Occipital lobe (tissue), 3 donors: ENCODE measurements at places on chromosomes 13 and 19.

DNA sequence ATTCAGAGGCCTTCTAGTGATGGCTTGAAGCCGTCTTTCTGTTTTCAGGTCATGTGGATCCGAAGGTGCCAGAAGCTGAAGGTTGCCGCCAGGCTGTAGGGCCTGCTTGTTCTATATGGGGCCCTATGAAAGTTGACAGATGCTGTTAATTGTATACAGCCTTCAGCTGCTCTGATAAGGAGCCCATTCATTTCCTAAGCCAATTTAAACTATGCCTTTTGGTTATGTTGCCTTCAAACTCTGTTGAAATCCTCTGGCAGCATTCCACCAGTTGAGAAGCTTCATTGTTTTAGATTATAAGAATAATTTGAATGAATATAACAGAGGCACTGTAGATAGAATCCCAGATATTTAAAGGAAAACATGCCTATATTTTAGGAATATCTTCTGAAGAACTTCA, 34.4 kb downstream of the RAP2A start:
- no peak for DNase-seq

GRCh38 chr13:84121456-84121855, 239.2 kb upstream of the SLITRK1 start:
- DNase-seq = no peak

GRCh38 chr13:87907202-87907601, 236.0 kb downstream of the SLITRK5 start:
- no peak for DNase-seq

- peak; percentile 10 for DNase-seq
These were observed 37.3 kb downstream of the SOX1 start for GRCh38 chr13:112103961-112104880.

DNA sequence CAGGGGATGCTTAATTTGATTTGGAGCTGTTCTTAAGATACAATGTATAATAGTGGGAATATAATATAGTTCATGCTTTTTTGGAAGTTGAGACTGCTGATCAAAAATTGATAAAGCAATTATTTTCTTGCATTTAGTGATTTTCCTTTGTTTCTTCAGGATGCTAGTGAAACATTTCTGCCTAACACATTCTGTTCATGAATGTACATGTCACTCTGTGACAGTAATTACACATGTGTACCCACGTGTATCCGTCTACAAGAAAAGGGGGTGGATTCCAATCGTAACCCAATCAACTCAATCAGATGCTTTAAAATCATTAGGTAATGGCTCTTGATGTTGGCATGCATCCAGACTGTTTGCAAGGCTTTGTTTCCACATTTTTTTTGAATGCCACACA, 5.0 kb upstream of the FRY start:
- DNase-seq = no peak

DNA sequence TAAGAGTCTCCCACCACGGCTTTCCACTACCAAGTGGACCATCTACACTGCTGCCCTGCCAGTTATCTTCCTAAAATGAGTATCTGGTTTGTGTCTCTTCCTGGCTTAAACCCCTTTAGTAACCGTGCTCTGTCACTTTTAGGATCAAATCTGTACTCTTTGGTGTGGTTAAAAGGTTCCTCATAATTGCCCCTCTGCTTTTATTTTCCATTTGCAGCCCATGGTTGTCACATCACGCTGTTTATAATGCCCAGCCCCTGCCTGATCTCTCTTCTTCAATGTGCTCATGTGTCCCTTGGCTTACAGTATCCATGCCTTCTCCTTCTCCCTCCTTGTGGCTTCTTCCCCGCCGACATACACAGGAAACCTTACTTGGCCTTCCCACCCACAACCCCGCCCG, 100.1 kb downstream of the DGKH start:
- no peak for DNase-seq

DNA sequence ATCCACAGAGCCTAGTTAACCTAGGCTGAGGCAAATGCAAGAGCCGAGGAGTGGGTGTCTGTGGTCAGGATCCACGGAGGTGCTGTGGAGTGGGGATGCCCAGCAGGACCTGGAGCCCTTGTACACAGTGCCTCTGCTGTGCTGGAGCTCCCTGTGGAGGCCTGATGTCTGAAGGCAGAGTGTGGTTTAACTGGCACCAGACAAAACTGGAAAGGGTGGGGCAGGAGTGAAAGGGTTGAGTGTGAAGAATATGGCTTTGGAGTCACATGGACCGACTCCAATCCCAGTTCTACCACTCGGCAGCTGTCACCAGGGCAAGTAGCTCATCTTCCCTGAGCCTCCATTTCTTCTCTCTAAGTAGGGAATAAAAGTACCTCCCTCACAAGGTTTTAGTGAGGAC, 60.3 kb upstream of the GPR12 start:
- DNase-seq = no peak

DNA sequence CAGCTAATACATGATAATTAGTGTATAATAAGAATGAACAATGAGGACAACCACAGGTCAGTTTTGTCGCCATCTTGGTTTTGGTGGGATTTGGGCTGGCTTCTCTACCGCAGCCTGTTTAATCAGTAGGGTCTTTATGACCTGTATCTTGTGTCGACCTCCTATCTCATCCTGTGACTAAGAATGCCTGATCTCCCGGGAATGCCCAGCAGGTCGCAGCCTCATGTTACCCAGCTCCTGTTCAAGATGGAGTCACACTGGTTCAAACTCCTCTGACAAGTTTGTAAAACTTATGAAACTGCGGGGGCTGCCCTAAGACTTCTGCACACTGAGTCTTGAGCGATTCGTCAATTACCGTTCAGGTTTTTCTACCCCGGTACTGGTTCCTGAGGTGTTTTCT, 21.5 kb upstream of the ADGRE1 start:
- no peak for DNase-seq
